ENCODE measurements at places on chromosomes 2 and 18.

- DNase-seq: no peak
These were observed 669.5 kb upstream of the REG3G start for GRCh38 chr2:78355967-78356366.

DNA sequence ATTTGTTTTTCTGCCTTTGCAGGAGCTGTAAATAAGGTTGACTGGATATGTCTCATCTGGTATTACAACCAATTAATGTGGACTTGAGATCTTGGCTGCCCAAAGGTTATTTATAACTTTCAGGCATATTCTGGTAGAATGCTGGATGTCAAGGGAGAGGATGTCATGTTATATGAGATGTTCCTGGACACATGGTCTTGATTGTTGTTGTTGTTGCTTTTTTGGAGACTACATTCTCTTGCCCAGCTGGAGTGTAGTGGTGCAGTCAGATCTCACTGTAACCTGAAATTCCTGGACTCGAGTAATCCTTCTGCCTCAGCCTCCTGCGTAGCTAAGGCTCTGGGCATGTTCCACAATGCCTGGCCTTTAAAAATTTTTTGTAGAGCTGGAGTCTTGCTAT lies 83.3 kb downstream of the LCLAT1 start:
- no peak for DNase-seq

GRCh38 chr2:100262555-100263320 lies 59.6 kb downstream of the LONRF2 start:
- peak; percentile 17 for DNase-seq

GRCh38 chr2:55087501-55087900 lies 37.2 kb upstream of the RTN4 start:
- no peak for DNase-seq

DNA sequence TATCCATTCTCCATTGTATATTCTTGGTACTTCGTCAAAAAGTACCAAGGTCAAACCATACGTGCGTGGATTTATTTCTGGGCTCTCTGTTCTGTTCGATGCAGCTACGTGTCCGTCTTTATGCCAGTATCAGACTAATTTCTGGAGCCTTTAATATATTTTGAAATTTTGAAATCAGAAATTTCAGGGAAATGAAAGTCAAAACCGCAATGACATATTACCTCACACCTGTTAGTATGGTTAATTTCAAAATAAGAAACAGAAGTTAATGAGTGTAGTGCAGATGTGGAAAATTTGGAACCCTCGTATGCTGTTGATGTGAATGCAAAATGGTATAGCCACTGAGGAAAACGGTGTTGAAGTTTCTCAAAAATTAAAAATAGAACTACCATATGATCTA lies 156.1 kb upstream of the TRIB2 start:
- DNase-seq: no peak

GRCh38 chr18:50356036-50356945 lies 18.6 kb upstream of the SKA1 start:
- DNase-seq: no peak

DNA sequence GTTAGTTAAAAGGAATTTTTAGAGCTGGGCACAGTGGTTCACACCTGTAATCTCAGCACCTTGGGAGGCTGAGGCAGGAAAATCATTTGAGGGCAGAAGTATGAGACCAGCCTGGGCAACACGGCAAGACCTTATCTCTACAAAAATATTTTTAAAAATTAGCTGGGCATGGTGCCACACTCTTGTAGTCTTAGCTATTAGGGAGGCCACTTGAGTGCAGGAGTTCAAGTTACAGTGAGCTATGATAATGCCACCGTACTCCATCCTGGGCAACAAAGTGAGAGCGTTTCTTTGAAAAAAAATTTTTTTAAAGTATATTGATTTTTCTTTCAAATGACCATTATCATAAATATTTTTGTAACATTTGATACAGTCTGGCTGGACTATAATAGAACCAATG lies 93.6 kb upstream of the FAM117B start:
- no peak for DNase-seq

GRCh38 chr2:62938126-62938525 lies 112.5 kb upstream of the OTX1 start:
- no peak for DNase-seq

DNA sequence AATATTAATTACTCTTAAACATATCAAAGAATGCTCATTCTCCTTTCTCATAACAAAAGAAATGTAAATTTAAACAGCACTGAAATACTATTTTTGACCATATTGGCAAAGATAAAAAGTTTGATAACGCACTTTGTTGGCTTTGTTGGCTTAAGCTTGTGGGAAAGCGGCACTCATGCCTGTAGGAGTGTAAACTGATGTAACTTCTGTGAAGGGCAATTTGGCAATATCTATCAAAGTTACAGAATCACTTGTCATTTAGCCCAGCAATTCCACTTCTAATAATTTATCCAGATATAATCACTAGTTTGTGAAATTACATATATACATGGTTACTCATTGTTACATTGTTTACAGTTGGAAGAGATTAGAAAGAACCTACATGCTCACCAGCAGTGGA lies 311.8 kb upstream of the STON1 start:
- DNase-seq: no peak

DNA sequence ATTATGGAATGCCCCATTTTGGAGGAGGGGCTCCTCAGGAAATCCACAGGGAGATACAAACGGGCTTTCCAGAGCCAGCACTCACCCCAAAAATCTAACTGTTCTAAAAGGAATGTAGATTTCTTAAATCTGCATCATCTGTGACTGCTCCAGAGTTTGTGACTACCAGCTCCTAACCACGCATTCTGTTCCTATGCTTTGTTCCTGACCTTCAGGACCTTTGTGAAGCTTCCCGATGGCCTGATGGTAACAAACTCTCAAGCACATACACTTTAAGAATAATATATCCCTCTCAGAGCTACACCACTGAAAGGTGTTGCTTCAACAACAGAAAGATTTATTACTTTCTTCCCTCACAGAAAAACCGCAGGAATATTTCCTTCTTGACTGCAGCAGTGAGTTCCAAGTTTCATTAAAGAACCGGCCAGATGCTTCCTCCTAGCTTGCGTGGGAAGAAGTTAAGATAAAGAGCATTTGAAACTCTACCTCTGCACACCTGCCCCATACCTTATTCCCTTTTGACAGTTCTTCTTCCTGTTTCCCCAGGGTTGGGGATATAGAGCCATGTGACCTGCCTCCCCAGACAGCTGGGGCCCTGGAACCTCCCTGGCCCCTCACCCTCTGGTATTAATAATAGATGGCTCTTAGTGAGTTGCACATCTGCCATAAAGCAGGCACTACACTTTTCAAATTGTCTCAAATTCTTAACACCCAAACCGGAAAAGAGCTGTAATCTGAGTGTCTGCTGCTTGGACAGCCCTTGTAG lies 40.2 kb upstream of the EML4 start:
- DNase-seq: no peak

DNA sequence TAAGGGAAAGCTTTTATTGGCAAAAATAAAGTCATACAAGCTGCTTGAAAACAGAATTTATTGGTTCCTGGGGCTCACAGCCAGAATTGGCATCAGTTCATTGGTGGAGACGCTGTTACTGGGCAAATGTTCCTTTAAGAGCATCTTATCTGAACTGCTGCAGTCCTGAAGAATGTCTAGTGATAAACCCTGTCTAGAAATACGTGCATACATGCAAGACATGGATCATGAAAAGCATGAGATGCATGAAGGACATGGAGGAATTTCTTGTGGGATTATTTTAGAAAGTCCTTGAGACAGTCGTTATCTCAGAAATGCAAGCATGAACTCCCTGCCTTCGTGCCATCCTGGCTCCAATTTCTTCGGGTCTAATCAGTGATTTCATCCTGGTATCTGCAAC lies 32.5 kb upstream of the FHOD3 start:
- no peak for DNase-seq

DNA sequence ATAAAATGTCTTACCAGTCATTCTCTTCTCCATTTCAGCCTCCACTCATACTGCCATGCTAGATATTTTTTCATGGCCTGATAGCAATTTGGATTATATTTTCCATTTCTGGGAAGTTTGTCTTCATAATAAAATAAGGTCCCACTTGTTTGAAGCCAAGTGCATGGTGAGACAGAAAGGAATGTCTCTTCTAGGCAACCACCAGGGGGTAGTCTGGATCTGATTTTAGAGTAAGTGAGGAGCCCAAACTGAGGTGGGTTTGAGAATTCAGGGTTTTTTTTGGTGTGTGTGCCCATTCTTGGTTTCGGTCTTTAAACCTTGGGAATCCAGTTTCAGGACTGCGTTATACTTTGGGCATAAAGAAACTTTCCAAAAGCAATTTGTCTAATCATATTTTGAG lies 315.5 kb downstream of the RPRM start:
- no peak for DNase-seq

DNA sequence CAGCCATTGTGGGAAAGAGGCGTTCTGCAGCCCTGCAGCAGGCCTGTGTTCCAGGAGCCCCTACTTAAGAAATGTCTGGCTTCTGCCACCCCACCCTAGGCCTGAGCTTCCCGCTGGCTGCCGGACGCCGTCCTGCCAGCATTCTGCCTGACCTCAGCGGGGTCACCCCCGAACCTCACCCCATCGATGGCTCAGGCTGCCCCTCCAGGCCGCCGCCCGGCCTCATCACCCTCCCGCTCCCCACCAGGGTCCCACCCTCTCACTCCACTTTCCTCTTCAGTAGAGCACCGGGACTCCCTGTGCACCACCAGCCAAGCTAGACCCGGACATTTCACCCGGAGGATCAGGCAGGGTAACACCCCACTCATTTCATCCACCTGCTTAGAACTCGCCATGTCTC lies 73.6 kb upstream of the SALL3 start:
- no peak for DNase-seq

- DNase-seq: no peak
These were observed 7.9 kb upstream of the NDUFV2 start for GRCh38 chr18:9094307-9095226.

- DNase-seq: no peak
These were observed 1.8 kb upstream of the LYPD6B start for GRCh38 chr2:149036507-149037293.

GRCh38 chr18:11688972-11689668 lies at the start of gene GNAL:
Gene GNAL, plus strand, starts transcription at chr18:11689264. Its CDS starts 300 bp downstream, at chr18:11689564.
- DNase-seq: no peak

- DNase-seq: peak; percentile 23
These were observed 161.1 kb downstream of the ARL4C start for GRCh38 chr2:234335661-234336228.

DNA sequence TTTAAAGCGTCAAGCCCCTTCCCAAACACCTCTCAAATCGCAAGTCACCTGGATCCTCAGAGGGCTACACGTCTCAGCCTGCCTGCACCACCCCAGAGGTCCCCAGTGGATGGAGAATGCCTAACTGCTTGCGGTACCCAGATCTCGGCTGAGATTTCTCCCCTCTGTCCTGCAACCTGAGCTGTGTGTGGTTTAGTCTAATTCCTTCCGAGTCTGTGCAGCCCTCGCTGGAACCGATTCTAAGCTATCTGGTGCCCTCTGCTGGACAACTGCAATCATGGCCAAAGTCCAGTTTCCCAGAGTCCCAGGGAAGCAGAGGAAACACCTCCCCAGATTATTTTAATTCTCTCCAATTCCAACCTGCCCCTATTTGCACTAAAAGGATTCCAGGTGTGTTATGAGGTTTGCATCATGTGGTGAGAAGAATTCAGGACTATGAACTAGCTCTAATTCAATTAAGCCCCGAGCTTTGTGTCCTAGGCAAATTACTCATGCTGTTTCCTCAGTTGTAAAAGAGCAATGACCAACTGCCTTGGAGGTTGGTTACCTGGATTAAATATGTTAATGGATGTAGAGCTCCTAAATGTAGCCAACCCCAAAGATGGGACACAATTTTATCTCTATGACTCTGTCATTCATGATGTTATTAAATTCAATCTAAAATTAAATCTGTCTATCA lies 276.1 kb upstream of the NCKAP5 start:
- DNase-seq: peak; percentile 5

DNA sequence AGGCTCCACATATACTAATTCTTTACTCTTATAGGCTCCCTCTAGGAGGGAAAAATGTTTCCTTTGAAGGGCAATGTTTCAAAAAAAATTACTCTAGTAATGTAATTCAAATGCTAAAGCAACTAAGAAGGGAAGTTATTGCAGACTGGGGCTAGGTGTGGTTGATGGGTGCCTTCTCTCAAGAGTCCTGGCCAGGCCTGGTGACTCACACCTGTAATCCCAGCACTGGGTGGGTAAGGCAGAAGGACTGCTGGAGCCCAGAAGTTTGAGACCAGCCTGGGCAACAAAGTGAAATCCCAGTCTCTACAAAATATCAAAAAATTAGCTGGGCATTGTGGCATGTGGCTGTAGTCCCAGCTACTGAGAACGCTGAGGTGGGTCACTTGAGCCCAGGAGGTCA lies 31.2 kb upstream of the CDKL4 start:
- no peak for DNase-seq

- DNase-seq: no peak
These were observed 69.3 kb upstream of the RGPD5 start for GRCh38 chr2:109724533-109725460.

DNA sequence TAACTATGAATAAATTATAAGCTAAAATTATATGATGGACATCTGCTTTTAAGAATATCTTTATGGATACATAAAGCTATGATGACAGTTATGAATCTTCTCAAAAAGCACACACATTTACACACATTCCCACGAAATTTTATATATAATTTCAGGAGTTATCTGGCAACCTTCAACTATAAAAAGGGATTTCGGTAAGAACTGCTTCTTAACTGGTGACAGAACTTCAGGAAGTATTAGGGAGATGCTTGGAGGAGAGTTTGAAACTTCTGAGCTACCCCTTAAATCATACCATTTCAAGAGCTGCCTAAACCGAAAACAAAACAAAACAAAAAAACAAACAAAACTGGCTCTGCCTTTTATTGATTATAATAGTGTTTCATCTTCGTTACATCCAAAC lies 399.4 kb downstream of the ZEB2 start:
- DNase-seq: no peak

GRCh38 chr2:12050396-12050795 lies 304.0 kb downstream of the LPIN1 start:
- no peak for DNase-seq

DNA sequence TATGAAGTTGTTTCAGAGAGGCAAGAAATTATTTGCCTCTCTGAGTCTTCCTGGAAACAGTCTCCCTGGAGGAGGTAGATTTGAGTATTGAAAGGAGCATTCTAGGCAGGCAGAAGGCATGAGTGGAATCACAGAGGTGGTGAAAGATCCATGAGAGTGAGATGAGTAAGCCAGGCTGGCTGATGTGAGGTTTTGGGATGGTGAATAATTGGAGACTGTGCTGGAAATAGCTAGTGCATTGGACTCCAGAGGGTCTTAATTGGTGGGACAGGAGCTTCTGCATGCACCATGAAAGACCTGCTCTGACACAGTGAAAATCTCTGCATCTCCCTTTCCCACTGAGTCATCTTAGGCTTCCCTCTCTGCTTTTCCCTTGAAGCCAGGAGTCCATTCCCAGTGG lies 46.3 kb downstream of the CDC42EP3 start:
- no peak for DNase-seq

GRCh38 chr2:127051116-127052056 lies 55.6 kb downstream of the BIN1 start:
- no peak for DNase-seq

DNA sequence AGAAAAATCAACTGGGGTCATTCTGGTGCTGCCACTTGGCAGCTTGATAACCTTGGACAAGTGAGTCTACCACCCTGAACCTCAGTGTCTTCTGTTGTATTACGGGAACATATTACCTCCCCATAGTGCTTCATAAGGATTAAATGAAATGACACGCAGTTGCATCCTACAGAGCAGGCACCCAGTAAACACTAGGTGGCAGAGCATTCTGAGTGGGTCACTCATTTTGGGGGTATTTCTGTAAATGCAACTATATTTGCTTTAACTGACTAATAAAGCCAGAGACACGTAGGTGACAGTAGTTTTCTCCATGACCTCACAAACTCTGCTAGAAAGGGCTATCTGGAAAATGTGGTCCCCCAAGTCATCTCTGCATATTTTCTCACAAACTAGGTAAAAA lies 4.7 kb downstream of the CD226 start:
- no peak for DNase-seq
